HuH-7.5 (cell line): ENCODE measurements at places on chromosomes 3 and 15.

DNA sequence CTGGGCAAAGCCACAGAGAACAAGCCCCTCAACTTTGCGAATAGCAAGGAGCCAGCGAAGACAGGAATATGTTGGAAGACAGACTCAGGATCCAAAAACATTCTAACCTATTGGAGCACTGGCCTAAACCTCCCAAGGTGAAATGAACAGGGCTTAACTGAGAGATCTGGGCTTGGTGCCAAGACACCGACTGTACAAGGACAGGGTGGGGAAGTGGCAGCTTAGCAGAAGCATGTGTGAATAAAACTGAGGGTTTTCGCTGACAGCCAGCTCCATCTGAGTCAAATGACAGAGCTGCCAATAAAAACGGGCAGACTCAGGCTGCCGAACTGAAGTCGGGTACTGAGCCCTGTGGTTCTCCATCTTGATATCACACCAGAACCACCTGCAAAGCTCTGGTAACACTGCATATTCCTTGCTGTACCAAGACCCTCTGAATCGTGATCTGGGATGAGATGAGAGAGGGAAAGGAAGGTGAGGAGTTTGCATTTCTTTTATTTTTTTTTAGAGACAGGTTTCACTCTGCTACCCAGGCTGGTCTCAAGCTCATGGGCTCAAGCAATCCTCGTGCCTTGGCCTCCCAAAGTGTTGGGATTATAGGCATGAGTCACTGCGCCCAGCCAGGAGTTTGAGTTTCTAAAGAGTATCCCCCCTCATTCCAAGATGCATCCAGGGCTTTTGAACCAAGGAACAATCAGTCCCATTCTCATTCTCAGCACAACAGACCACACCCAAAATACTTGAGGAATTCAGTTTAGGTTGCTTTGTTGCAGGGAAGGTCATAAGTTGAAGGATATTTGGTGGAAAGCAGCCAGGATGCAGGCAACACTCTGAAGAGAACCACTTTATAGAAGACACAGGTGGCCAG is 6.0 kb upstream of the PLCB2 start:
- no peak for DNase-seq

GRCh38 chr3:184238246-184238818 is 8.9 kb downstream of the VWA5B2 start:
- no peak for DNase-seq

DNA sequence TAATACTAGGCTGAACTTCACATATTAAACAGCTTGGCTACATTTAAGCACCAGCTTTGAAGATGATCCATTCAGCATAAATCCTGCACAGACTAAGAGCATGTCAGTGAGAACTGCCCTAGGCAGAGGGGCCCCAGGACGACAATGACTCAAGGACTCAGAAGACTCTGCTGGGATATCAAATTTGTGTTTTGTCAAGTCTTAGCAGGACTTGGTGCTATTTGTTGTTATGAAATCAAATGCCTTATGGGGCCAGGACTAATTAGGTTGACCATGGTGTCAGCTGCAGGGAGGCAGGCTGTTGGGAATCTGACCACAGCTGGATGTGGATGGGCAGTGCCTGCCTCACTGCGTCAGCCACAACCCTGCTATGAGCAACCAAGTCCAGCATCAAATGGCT is 91.8 kb downstream of the RYR3 start:
- no peak for DNase-seq

- DNase-seq: no peak
These were observed 723.4 kb downstream of the ZPLD1 start for GRCh38 chr3:103158183-103158582.

- DNase-seq: no peak
These were observed 104.2 kb downstream of the ITPR1 start for GRCh38 chr3:4597208-4597985.

- no peak for DNase-seq
These were observed 31.0 kb upstream of the PTPRG start for GRCh38 chr3:61530355-61530754.

GRCh38 chr3:42734263-42734860 is 31.8 kb upstream of the HHATL start:
- no peak for DNase-seq
